Calu3 (cell line): ENCODE measurements at places on chromosomes 1 and 21. TPM values are rescaled to one million over a fixed set of nuclear protein-coding genes. Genes with fewer than 3 reads are reported as not detected.
A peak's percentile ranks its signal among the peaks of the same experiment; 100 is the strongest.

GRCh38 chr1:180562640-180563025 is 3.9 kb downstream of the OVAAL start:
- DNase-seq: no peak

- no peak for DNase-seq
Measured at GRCh38 chr1:216576234-216576937, 146.8 kb downstream of the ESRRG start.

GRCh38 chr1:165313903-165314302 is 42.6 kb downstream of the LMX1A start:
- DNase-seq: no peak

GRCh38 chr1:234621657-234622335 is 11.8 kb upstream of the IRF2BP2 start:
- DNase-seq: no peak

DNA sequence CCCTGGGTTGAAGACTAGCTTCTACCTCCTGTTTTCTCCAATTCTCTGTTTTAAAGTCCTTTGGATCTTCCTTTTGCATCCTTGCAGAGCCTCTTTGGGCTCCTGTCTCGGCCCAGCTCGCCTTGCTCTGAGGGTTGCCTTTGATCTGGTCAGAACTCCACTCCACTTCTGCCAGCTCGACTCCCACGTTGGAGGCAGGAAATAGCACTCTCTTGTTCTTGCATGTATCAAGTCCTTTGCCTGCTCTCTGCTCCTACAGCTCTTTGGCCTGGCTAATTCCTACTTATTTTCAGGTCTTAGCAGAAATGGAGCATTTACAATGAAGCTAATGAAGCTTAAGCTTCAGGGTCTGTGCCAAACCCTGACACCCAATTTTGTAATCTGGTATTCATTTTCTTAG is 21.1 kb upstream of the B3GALNT2 start:
- no peak for DNase-seq

- peak; percentile 72 for DNase-seq
Measured at GRCh38 chr1:202807926-202808757, at the start of gene KDM5B. TSS of gene KDM5B (minus strand) at chr1:202808421. CDS start at chr1:202808305, 116 bp downstream.

DNA sequence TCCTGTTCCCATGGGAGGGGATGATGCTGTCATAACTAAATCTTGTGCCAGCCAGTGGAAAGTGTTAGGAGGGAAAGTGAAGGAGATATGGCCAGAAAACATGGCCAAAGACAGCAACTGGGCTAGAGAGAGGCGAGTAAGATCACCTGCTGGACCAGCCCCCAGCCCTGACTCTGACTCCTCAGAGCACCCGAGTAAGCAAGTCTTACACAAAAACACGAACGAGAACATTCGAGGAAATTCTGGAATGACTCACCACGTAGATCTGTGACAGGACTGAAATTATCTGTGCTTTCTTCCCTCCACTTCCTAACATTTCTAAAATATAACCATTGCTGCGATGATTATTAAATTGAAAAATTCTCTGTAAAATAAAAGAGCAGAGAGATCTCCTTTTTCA is 9.2 kb downstream of the ZNF496 start:
- no peak for DNase-seq

GRCh38 chr1:18217398-18218043 is 109.9 kb downstream of the IGSF21 start:
- DNase-seq: peak; percentile 17

DNA sequence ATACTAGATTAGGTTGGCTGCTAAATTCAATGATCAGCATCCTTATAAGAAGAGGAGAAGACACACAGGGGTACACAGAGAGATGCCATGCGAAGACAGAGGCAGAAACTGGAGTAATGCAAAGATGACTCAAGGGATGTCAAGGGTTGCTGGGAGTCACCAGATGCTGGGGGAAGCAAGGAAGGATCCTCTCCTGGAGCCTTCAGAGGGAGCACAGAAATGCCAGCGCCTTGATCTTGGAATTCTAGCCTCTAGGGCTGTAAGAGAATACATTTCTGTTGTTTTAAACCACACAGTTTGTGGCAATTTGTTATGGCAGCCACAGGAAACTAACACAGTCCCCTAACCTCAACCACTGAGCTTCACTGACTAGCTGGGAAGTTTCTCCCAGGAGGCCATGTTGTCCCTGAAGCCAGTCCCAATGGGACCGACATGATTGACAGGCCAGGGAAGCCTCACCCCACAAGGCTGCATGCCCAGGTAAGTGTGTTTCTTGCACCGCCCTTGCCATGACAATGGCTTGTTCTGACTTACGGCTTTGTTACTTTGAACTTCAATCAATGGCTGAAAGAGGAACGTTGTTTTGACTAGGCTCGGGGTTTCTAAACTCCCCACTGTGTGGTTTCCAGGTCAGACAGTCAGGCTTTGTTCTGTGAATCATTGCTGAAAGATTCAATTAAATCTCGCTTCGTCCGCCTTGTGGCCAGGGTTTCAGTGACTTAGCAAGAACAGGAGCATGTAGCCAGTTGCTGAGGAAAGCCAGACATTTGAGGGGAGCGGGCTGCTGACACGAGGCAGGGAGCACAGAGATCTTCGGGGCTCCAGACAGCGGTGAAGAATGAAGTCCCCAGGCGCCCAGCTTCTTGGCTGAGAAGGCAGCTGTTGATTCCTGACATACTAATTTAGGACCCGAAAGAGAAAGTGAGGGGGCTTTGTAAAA is 62.3 kb downstream of the RUNX1 start:
- DNase-seq: peak; percentile 62

DNA sequence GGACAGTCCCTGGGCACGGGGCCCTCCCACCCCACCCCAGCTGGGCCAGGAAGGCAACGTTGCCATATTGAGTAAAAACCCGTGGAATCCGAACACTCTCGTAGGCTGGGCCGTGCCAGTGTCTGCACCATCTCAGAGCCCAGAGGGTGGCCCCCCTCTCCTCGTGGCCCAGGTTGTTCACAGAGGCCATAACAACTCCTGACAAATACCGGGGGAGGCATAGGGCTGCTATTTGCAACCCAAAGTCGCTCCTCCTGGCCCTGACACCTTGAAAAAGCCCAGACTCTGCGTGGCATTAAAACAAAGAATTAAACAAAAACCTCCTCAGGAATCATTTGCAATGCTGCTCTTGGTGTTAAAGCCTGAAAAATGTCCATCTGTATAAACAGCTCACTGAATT is 141.4 kb downstream of the CASZ1 start:
- DNase-seq: no peak

- no peak for DNase-seq
Measured at GRCh38 chr1:77413541-77414335, 131.9 kb downstream of the AK5 start.

- DNase-seq: no peak
Measured at GRCh38 chr1:219476716-219477115, 136.2 kb downstream of the ZC3H11B start.

DNA sequence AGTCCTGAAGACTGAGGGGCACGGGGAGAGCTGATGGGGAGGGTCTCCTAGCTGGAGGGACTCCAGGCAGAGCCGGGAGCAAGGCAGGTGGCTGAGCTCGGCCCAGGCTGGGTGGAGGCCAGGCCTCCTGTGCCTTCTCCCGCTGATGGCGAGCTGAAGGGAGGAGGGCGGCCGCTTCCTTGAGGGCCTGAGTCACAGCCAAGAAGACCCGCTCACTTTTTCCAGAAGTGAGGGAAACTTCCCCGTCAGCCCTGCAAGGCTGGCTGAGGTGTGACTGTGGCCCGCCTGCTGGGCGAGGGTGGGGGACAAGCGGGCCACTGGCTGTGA is 1.7 kb upstream of the VWA1 start:
- DNase-seq: peak; percentile 54

DNA sequence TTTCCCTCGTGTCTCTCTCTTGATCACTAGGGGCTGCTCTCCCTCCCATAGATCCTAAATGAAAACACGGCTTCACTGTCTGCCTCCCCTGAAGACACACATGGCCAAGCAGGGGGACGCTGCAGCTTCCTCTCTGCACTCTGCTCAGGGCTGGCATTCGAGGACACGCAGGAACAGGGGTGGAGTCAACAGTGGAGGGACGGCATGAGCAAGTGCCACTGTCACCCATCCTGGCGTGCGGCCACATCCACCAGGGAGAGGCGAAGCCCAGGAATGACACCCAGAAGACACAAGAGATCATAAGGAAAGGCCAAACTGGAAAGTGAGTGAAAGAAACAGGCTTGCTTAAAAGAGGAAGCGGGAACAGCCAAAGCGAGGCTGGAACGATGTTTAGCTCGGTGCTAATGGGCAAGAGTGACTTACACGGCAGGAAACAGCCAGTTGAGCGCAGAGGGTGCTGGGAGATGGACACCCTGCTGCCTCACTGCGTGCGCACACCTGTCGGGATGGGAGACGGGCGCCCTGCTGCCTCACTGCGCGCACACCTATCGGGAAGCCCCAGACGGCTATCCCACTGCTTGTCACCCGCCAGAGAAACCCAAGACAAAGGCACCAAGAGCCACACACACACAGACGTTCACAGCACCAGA is 13.6 kb upstream of the C1QTNF12 start:
- DNase-seq: no peak

DNA sequence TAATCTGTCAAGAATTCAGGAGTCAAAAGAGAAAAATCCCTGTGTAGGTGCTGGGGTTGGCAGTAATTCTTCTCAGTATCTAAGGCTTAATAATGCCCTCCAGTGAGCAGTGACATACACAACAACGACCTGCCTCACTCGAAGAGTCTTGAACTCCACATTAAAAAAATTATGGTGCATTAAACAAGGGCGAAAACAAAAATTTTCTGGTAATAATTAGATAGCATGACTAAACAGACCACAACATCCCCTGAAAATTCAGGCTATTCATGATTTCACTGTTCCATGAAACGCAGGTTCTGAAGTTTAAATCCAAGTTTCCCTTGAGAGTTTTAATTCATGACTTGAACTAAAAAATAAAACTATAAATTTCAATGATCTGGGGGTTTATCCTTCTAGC is 5.1 kb downstream of the SRSF4 start:
- no peak for DNase-seq

DNA sequence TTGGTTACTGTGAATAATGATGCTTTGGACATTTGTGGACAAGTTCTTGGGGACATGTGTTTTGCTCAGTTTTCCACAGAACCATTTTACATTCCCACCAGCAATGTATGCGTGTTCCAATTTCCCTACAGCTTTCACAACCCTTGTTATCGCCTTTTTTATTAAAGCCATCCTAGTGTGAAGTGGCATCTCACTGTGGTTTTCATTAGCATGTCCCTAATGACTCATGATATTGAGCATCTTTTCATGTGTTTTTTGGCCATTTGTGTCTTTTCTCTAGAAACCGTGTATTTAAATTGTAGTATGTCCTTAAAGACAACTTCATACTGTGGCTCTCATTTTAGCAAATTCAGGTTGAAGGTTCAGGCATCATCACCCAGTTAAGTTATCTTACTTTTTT is 132.1 kb downstream of the TGFBR3 start:
- DNase-seq: no peak

DNA sequence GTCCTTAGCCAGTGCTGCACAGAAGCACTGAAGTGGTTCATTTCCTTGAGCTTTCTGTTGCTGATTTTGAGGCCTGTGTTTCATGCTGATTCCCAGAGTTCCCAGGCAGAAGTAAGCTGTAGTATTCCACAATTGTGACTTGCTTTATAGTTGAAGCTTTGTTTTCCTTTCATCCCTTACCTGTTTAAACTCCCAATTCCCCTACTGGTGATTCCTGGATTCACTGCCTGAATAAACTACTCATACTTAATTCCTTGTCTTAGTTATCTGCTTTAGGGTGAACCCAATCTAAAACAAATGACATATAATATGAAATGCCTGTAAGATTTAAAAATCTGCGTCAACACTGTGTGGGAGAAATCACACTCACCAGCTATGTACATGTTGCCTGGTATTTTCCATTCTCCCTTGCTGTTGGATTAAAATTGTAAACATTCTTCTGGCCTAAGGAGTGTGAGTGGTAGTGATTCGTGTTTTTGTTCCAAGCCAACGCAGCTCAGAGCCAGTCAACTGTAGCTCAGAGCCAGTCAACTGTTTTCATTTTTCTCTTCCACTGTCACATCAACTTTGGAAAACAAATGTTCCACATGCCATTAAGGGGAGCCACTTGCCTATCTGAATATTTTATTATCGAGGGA is 879.4 kb downstream of the MRPL39 start:
- no peak for DNase-seq

DNA sequence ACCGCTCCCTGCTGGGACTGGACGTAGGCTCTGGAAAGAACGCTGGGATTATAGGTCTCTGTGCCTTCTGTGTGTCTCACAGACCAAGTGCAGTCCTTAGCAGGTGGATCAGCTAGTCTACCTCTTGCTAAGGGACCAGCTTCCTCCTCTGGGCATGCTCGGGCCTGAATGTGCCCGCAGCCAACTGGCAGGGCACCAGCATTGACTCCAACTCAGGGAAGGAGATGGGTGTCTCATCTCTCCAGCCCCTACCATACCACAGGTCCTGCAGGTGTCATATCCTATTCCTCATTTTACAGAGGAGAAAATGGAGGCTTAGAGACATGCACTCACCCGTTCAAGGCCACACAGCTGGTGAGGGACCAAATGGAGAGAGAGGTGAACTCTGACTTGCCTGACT is 340.2 kb downstream of the PTPRU start:
- no peak for DNase-seq

GRCh38 chr1:42259059-42259738 is 75.8 kb downstream of the FOXJ3 start:
- DNase-seq: no peak

- DNase-seq: no peak
Measured at GRCh38 chr1:210730023-210730422, 401.3 kb downstream of the HHAT start.

GRCh38 chr1:169204157-169204556 is 97.7 kb downstream of the ATP1B1 start:
- no peak for DNase-seq

DNA sequence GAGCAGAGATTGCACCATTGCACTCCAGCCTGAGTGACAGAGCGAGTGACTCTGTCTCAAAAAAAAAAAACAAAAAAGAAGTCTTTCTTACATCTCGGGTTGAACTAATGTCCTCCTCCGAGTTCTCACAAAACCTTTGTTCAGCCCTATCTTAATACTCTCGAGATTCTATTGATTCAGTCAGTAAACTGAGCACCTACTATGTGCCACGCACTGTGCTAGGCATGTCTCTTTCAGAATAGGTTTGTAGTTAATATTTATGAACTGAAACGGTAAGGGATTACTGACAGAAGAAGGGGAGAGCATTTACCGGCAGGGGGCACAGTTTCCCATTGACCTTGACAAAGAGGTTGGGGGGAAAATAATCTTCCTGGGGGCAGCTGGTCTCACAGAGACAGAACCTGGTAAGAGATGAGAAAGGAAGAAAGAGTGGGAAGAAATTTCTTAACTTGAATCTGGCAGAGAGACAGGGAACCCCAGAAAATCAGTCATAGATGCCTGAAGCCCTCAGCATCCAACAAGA is 3.4 kb downstream of the PIAS3 start:
- DNase-seq: no peak

GRCh38 chr1:87331365-87332241 is 2.9 kb downstream of the LMO4 start:
- DNase-seq: peak; percentile 81

S100A8 gene
- not detected in 2 replicates for total RNA-seq

ADORA1 gene
- 1.5 and 1.7 TPM in 2 replicates for total RNA-seq

G0S2 gene
- total RNA-seq: 2.4 and 4.0 TPM in 2 replicates

OR2L8 gene
- total RNA-seq: not detected in 2 replicates

IQGAP3 gene
- total RNA-seq: 66.2 and 93.6 TPM in 2 replicates
